ENCODE measurements at places on chromosomes 13 and 19.

- DNase-seq: no peak
Observed at GRCh38 chr19:11496391-11497163, 9.1 kb downstream of the ZNF653 start.

GRCh38 chr19:41546386-41546789 is 29.6 kb upstream of the CEACAM21 start:
- DNase-seq: no peak

GRCh38 chr19:50823389-50824042 is at the start of gene KLK1:
Gene KLK1 (minus strand): TSS chr19:50823787. CDS start chr19:50823748, 39 bp downstream.
- no peak for DNase-seq

GRCh38 chr13:108368250-108368905 is 98.9 kb downstream of the TNFSF13B start:
- no peak for DNase-seq

DNA sequence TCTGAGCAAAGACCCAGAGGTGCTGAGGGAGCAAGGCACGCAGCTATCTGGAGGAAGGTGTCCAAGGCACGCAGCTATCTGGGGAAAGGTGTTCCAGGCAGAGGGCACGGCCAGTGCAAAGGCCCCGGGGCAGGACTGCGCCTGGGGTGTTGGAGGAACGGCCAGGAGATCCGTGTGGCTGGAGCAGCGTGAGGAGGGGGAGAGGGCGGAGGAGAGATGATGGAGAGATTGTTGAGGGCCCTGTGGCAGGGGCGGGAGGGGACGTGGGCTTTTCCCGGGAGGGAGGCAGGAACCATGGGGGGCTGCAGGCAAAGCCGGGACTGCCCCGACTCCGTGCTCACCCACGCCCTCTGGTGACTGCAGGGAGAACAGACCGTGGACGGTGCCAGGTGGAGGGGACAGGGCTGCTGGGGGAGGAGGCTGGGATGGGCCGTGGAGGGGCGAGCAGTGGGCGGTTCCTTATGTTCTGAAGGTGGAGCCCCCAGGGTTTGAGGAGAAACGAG is 13.3 kb upstream of the MISP start:
- DNase-seq: no peak

DNA sequence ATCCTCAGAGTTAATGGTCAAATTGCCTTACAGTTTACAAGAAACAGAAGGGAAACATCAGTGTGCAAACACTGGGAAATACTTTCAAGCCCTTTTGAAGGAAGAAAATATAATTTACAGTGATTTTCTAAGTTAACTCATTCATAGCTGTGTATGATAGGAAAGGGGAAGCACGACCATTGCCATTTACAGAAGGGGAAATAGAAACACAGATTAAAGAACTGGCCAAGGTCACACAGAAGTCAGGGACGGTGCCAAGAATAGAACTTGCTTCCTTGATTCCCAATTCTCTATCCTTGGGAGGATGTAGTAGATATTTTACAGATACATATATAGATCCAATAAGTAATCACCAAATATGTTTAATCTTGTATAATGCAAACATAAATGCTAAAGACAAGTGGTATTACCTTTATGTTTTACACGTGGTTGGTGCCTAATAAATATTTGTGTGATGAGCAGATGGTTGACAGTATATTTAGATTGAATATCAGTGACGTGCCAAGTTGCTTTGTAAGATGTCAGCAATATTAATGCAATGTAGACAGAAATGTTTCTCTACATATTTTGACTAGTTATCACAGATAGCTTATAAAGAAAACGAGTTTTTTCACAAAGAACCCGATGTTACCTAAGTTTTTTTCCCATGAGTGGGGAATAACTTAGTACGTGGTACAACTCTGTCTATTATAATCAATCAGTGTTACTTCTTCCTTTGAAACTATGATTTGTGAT is 73.1 kb downstream of the FLT1 start:
- no peak for DNase-seq

- no peak for DNase-seq
Observed at GRCh38 chr19:34499155-34499834, 17.7 kb downstream of the WTIP start.

DNA sequence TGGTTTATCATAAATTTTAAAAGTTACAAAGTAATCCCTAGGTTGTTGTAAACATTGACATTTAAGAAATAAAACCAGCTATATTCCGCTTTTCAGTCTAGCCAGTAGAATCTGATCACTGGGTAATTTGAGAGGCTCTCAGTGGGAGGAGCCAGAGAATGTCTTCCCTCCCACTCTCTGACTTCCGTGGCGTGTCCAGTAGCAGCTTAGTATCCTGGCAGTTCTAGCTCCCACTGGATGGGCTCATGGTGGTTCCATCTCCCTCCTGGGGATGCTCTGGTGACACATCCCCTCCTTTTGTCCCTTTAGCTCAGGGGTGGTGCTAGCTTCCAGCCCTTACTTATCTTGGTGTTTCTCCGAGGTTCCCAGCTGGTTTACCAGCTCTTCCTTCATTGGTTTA is 34.5 kb downstream of the MTUS2 start:
- no peak for DNase-seq

GRCh38 chr19:55251341-55252081 is 7.3 kb downstream of the PPP6R1 start:
- DNase-seq: no peak

DNA sequence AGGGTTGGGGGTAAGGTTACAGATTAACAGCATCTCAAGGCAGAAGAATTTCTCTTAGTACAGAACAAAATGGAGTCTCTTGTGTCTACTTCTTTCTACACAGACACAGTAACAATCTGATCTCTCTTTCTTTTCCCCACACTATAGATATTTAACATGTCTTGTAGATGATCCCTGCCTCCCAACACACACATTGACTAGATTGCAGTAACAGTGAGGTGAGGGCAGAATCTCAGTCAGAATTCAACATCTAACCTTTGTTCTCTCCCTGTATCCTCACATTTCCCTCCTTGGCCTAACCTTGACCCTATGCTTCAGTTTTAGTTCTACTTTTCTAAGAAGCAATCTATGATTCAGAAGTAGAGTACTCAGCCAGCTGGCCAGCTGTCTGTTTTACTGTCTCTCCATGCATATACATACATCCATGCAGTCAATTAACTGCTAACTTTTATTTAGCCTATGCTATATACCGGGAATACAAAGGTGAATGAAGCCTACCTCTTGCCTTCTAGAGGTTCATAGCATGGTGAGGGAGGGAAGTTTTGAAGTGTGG is 18.1 kb downstream of the DNAJC15 start:
- no peak for DNase-seq

GRCh38 chr19:57905258-57905657 is 11.1 kb downstream of the ZNF417 start:
- DNase-seq: no peak

- peak; percentile 91 for DNase-seq
Observed at GRCh38 chr19:56477429-56478338, 539 bp upstream of the ZNF667 start.

GRCh38 chr13:19742643-19743042 is 40.1 kb downstream of the PSPC1 start:
- no peak for DNase-seq

- no peak for DNase-seq
Observed at GRCh38 chr19:4721196-4721595, 2.4 kb downstream of the DPP9 start.

DNA sequence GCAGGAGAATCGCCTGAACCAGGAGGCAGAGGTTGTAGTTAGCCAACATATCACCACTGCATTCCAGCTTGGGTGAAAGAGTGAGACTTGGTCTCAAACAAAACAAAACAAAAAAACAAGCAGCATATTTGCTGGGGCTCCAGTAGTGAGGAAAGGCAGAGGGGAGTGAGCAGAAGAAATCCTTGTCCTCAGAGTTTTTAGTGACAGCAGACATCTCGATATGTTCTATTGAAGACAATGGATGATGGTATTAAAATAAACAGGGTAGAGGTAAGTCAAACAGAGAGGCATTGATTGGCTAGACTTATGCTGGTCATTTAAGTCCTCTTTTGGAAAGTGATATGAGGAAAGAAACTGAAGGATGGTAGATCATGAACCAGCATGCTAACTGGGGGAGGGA is 19.0 kb downstream of the NLRP7 start:
- DNase-seq: no peak

DNA sequence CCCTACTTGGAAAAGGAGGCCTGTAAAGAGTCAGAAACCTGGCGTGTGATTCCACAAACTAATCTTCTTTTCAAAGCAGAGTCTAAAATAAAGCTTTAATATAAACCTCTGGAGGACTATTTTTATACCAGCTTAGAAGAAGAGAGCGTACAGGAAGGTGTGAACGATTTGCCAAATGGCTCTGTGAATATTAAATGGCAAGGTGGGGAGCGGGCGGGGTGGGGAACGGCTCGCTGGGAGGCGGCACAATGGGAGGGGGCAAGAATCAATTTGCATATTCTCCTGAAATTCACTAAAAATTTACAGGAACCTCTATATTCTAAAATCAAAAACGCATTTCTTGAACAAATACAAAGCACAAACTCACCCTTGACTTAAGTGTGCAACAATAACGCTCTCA is 982 bp downstream of the ZNF780B start:
- DNase-seq: no peak

DNA sequence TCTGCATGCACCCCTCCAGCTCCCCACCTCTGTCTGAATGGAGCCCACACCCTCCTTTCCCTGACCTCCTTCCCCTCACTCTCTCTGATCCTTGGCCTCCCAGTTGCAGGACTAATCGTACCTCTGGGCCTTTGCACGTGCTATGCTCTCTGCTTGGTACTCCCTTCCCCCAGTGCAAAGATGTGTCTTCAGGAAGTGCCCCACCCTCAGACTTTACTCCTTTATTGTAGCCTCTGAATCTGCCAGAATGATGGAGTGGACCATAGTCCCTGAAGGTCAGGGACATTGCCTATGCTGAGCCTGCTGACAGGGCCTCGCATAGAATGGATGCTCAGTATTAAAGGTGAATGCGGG is 1.3 kb upstream of the JUND start:
- DNase-seq: no peak

- no peak for DNase-seq
Observed at GRCh38 chr19:34094960-34095359, 77.3 kb upstream of the LSM14A start.

GRCh38 chr13:112777637-112778406 is 88.0 kb downstream of the ATP11A start:
- no peak for DNase-seq

GRCh38 chr13:92823059-92823458 is 403.5 kb upstream of the GPC6 start:
- DNase-seq: no peak

DNA sequence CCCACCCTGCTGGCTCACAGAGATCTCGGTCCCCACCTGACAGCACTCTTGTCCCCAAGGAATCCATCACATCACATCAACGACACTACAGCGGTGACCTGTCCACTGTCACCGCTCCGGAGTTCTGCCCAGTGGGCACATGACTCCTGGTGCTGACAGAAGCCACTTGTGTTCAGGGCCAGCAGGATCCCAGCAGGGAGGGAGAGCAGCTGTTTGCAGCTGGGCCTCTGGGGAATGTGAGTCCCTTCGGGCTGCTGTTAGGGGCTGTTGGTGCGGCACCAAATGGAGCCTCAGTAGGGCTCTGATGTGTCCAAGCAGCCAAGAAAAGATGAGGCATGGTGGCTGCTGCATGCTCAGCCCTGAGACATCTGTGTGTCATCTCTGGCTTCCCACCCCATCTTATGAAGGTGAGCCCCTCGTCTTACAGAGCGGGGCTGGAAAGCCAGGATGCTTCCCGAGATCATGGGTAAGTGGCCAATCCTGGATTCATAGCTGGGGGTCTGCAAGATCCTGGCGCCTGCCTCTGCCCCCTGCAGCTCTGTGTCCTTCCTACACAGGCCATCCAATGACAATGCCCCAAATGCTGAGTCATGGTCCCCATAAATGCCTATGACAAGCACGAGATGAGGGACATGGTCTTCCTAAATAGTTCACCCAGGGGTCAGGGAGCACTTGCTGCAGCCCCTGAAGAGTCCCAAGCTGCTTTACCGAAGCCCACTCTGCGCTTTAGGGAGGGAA is 56.0 kb downstream of the F2RL3 start:
- no peak for DNase-seq

DNA sequence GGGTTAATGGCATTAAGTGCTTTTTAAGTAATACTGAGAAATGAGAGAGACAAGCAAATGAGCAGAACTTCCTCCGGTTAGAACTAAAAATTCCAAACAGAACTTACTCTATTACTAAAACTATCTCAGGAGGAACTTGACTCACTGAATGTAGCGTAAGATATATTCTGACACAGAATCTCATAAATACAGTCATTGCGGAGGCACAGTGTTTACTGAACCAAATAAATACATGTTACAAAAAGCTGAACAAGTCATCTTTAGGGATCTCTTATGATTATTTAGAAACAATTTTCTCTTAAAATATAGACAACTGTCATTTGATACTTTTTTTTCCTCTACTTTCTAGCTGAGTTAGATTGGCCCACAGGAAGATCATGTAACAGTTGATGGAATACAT is 283.1 kb downstream of the KLF12 start:
- no peak for DNase-seq

DNA sequence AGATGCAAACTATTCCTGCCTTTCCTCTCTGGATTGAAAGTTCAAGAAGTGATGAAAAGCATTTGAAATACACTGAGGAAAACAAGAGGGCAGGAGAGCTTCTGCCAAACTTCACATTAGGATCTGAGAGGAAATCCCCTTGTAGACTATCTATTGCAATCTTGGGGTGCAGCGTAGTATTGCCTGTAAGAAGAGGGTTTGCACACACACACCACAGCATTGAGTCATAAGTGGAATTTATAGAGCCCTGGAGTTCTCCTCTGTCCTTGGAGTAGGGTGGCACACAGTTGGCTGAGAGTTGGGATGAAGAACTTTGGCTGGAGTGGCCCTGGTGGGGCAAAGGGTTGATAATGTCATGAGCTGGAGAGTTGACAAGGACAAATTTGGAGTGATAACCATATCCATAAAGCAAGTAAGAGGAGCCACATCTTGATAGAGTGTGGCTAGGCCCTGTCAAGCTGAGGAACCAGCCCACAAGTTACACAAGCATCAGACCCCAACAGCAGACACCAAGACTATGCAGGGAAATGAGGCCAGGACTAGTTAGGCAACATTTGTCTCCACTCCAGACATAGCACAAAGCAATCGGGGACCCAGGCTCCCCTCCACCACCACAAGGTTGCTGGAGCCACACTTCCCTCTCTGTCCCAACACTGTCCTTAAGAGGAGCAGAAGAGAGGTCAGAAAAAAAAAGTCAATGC is 520.9 kb downstream of the KLF5 start:
- no peak for DNase-seq

Measured in C1 segment of cervical spinal cord (tissue), 14 donors.